ENCODE measurements at places on chromosomes 11 and 22. TPM values are rescaled to one million over a fixed set of nuclear protein-coding genes. Genes with fewer than 3 reads are reported as not detected.

GRCh38 chr11:79437981-79438630 is 2.7 kb downstream of the TENM4 start:
- DNase-seq = no peak

DNA sequence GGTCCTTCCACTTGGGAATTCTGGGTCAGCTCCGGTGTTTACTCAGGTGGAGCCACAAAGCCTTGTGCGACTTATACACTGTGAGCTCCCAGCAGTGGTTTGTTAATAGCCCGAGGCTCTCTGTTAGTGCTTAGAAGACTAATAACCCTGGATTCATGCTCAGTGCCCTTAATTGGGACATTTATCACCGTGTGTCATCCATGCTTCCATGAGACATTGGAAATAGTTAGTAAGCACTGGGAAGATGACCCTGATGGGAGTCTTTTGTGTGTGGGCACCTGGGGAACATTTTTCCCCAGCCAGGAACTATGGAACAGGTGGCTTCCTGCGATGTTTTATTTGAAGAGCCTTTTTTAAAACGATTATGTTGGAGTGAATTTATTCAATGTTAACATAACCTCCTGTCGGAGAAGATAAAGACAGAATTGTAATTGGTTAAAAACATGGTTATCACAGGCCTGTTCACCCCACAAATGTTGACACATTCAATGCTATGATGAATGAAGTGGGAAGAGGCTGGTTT is 188.9 kb downstream of the MYO18B start:
- no peak for DNase-seq

DNA sequence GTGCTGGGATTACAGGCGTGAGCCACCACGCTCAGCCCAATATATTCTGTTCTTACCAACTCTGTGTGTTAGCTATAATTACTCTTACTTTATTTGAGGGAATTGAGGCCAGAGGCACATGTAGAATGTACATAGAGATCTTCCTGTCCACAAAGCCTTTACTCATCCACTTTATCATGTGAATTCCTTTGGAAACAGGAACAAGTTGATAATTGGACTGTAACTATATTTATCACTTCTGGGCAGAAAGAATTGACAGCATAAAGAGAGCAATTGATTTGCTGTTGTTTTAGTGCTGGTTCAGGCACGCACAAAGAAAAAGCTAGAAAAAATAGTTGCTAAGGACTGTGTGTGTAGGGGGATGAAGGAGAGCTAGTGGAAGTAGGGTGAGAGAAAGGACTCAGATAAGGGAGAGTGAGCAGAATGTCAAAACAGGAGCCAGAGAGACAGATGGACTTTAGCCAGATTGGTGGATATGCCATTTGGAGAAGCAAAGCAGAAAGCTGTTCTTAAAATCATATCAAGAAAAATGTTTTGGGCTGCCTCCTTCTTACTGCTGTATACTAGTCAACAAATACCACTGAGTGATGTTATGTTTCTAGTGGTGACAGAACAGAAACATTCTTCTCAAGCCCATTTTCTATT is 929.8 kb upstream of the CNTN5 start:
- peak; percentile 17 for DNase-seq

- no peak for DNase-seq
These were observed 49.4 kb downstream of the GALNT18 start for GRCh38 chr11:11572386-11572785.

- no peak for DNase-seq
These were observed 171.7 kb downstream of the DBX1 start for GRCh38 chr11:19988598-19988997.

- DNase-seq = peak; percentile 83
These were observed 4.3 kb upstream of the OR51V1 start for GRCh38 chr11:5204787-5205186.

DNA sequence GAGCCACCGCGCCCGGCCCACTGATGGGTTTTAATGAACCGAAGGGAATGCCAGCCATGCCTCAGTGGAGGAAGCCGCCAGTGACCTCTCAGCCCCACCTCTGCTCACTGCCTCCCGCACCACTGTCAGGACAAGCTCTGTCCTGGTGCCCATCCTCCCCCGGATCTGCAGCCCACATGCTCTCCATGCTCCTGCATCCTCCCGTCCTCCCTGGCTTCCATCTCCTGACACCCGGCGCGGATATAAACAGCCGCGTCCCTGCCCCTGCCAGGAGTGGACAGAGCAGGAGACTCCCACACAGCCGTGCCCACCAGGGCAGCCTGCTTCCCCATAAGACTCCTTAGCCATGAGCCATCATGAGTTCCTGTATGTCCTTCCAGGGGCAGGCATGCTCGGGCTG is 26.9 kb downstream of the MACROD1 start:
- no peak for DNase-seq

GRCh38 chr11:4658629-4659445 is 15.1 kb downstream of the OR51E1 start:
- DNase-seq = no peak

GRCh38 chr11:77435972-77436371 is 37.9 kb downstream of the PAK1 start:
- DNase-seq = no peak

- no peak for DNase-seq
These were observed 1.2 kb downstream of the MAPK8IP2 start for GRCh38 chr22:50601669-50602337.

- no peak for DNase-seq
These were observed 46.0 kb upstream of the CCDC34 start for GRCh38 chr11:27409049-27409448.

GRCh38 chr11:14764579-14765527 is 121.2 kb downstream of the PDE3B start:
- DNase-seq = peak; percentile 77

- no peak for DNase-seq
These were observed 42.3 kb upstream of the SLC25A1 start for GRCh38 chr22:19220867-19221266.

DNA sequence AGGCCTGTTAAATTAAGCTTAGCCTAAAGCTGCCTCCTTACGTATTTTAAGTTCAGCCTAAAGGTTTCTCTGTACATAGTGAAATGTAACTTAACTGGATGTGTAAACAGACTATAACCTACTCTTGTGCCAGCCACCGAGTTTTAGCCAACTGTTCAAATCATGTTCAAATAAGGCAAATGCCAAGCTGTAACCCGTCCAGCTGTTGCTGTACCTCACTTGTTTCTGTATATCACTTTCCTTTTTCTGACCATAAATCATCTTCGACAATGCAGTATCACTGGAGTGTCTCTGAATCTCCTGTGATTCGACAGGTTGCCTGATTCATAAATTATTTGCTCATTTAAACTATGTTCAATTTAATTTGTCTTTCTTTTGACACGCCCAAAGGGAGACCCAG is 4.0 kb upstream of the PLAAT5 start:
- DNase-seq = no peak

- DNase-seq = no peak
These were observed 817.7 kb downstream of the TBC1D22A start for GRCh38 chr22:47580121-47580520.

- DNase-seq = no peak
These were observed 139.3 kb downstream of the FEZ1 start for GRCh38 chr11:125356797-125357196.

GRCh38 chr11:134014511-134014910 is 54.4 kb upstream of the JAM3 start:
- DNase-seq = peak; percentile 41

GRCh38 chr11:64859542-64860414 is 15.3 kb upstream of the CDC42BPG start:
- no peak for DNase-seq

DNA sequence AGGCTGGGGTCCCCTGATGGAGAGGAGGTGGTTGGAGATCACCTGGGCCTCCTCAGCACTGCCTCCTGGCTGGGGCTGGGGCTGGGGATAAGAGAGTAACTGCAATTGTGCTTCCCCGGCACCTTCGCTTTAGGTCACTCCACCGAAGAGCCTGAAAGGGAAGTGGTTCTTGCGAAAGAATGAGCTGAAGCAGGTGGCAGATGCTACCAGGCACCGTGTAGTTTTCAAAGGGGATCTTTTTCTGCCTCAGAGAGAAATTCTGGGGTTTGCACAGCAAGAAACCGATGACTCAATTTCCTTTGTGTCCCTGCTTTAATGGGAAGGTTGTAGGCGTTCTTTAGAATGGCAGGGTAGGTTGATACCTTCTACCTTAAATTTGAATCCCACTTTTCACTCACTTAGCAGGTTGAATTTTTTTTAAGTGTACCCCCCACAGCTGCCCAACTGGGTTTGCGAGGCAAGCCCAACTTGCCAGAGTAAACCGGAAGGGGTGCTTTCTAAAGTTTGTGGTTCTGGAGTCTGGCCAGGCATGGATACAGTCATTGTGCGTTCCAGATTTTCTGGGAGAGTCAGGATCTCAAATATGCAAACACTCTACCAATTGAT is 5.3 kb downstream of the CD44 start:
- DNase-seq = no peak

DNA sequence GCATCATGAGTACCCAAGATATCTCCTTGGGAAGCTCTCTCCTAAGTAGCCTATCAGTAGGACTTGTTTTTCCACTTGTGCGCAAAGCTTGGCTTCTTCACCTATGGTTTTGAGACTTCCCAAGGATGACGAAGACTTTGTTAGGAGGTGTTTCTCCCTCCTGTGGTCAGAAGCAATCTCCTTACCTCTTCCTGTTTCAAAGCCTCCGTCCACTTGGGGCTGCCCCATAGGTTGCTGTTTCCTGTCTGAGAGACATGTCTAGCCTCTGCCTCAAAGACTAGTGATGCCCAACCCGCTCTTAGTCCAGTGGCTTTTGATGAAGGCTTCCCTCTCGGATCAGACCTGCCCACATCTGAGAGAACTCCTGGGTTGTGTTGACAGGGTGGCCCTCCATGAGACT is 92.9 kb downstream of the TRAF6 start:
- no peak for DNase-seq

- peak; percentile 49 for DNase-seq
These were observed 979 bp downstream of the ZBED5 start for GRCh38 chr11:10856689-10857458.

- no peak for DNase-seq
These were observed 12.7 kb upstream of the TREH start for GRCh38 chr11:118691926-118692830.

GRCh38 chr22:17217179-17217578 is 2.1 kb downstream of the ADA2 start:
- DNase-seq = no peak

DNA sequence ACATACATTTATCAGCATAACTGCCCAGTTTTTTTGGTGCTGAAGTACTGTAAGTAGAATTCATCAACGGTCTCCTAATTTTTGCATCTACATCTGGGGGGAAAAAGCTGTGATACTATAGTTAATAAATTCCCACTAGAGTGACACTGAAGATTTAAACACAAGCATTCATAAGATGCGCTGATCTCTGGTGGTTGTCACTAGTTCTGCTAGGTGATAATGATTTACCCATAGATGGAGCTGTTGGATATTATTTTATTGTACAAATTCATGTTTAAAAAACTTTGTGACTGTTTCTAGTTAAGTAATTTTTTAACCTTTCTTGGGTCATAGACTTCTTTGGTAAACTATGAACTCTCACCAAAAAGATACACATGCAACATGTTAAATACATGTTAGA is 106.6 kb downstream of the EMSY start:
- DNase-seq = peak; percentile 7

DNA sequence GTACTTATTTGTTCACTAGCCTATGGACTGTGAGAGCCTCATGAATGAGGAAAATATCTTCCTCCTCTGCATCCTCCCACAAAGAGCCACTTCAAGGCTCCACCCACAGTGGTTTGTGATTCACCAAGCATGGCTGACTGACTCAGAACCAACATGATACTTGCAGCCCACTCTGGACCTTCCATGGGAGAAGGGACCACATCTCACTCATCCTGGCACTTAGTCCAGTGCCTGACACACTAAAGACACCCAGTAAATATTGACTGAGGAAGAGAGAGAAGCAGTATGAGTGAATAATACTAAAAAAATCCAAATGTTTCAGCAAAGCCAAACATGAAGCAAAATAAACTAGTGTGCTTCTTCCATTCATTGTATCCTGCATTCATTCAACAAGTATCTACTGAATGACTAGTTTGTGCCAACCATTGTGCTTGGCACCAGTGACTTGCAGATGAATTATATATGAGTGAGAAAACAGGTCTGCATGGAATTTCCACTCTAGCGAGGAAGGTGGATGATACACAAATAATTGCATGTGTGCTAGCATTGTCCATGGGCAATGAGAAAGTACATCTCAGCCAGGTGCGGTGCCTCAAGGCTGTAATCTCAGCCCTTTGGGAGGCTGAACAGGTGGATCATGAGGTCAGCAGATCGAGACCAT is 54.9 kb upstream of the BLID start:
- DNase-seq = no peak

- no peak for DNase-seq
These were observed 1342.3 kb downstream of the TBC1D22A start for GRCh38 chr22:48104766-48105165.

- DNase-seq = no peak
These were observed 78.4 kb upstream of the CCDC90B start for GRCh38 chr11:83364500-83365045.

DNA sequence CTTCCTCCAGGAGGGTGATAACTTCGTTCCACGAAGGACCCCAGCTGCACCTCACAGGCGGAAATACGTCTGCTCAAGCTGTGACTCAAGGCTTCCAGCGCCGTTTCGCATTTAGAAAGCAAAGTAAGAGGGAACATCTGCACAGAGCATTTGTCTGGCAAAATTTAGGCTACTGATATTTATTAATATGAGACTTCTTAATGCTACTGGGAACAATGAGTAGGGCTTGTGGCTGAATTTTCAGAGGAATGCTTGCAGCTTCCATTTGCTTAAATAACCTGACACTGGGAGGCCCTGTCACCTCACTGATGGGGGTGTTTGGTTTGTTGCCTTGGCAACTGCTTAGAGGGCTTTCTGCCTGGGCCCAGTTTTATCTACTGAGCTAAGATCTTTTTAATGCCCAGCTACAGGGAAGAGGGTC is 14.7 kb upstream of the ST14 start:
- DNase-seq = no peak

Gene TBC1D22A
- total RNA-seq = 20.9 TPM

Gene YPEL4
- 5.3 TPM for total RNA-seq

Gene MS4A15
- not detected for total RNA-seq

Gene CEND1
- not detected for total RNA-seq

Gene AMBRA1
- 22.2 TPM for total RNA-seq

Gene GDPD4
- not detected for total RNA-seq

Gene ACTN3
- not detected for total RNA-seq

Gene IFITM10
- total RNA-seq = not detected

Gene ZP1
- not detected for total RNA-seq

Gene PATE4
- total RNA-seq = not detected

Gene C11orf52
- not detected for total RNA-seq

Gene MS4A1
- total RNA-seq = not detected

Gene CD3G
- total RNA-seq = not detected

Gene METTL15
- 19.1 TPM for total RNA-seq

Gene RGL4
- not detected for total RNA-seq

Gene FXYD2
- not detected for total RNA-seq

Gene SLC29A2
- total RNA-seq = 0.63 TPM

Gene TRAF6
- total RNA-seq = 9.6 TPM

Gene DMC1
- not detected for total RNA-seq

Gene CSNK2A3
- 2.2 TPM for total RNA-seq

Gene CASP5
- not detected for total RNA-seq

Gene OR5T2
- not detected for total RNA-seq
